Activated naive CD4-positive, alpha-beta T cell (primary cell): ENCODE measurements at places on chromosomes 4 and X.

- no peak for DNase-seq
Measured at GRCh38 chrX:48030237-48030636, 23.4 kb downstream of the SPACA5 start.

DNA sequence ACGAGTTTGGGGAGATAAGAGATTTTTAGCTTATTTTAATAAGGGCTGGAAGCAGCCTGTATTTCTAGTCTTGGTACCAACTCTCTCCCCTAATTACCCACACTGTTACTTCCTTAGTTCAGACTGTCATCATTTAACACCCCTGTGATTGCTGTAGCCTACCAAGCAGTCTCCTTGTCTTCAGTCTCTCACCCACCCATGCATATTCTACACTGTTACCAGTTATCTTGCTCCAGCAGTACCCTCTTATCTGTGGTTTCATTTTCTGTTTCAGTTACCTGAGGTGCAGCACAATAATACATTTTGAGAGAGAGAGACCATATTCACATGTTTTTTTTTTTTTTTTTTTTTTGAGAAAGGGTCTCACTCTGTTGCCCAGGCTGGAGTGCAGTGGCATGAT, 80.2 kb downstream of the DIAPH2 start:
- DNase-seq = no peak

- no peak for DNase-seq
Measured at GRCh38 chr4:38842994-38843393, 13.6 kb downstream of the TLR6 start.

DNA sequence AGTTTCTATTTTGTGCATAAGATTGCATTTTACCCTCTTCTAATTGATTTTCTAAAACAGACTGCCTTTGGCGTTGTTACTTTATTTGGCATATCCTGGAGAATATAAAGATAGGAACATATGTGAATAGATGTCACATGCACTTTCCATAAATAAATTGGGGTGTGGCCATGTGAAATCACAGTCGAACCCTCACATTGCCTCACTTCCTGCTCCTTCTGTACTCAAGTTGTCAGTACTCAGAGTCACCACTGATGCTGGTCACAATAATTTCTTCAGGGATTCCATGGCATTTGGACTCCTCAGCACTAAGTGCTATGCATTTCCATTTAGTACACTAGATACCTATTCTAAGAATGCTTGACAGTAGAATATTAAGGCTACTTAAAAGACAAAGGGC, 1.4 kb upstream of the EMCN start:
- no peak for DNase-seq

DNA sequence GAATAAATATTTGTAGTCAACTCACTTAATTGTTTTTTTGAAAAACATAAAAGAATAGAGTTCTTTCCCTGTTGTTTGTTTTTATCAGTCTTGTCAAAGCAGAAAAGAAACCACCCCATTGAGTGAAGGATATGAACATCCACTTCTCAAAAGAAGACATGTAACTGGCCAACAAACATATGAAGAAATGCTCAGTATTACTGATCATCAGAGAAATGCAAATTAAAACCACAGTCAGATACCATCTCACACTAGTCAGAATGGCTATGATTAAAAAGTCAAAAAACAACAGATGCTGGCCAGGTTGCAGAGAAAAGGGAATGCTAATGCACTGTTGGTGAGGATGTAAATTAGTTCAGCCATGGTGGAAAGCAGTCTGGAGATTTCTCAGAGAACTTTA, 326.1 kb upstream of the EMCN start:
- DNase-seq = no peak

DNA sequence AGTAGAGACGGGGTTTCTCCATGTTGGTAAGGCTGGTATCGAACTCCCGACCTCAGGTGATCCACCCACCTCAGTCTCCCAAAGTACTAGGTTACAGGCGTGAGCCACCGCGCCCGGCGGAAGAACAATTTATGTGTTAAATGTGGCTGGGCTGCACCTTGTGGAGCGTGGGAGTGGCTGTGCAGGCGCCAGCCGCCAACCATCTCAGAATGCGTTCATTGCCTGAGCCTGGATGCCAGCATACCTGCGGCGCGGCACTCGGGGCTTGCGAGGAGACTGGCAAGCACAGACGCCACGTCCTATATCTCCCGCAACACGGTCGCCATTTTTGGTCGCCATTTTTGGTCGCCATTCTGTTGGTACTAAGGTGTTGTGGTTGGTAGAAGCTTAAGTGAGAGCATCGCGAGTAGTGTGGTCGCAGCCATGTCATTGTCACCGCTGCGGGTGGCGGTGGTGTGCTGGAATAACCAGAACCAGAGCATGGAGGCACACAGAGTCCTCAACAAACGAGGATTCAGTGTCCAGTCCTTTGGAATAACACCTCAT, 193.6 kb upstream of the HTR2C start:
- DNase-seq = no peak

DNA sequence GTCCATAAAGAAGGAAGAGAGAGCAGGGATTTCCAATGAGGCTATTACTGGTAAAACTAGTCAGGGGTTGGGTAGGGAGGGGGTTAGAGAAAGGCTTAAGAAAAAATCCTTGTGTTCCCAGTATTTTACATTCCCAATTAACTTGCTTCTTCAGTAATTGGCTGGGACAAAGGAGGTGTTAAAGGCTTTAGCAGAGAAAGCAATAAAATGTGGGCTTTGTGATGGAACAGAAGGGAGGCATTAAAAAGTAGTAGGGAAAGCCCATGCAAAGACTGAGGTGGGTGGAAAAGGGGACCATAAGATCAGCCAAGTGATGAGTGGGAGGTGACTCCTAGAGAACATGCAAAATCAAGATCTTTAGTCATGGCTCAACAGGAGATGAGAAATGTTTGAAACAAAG, 1467.2 kb downstream of the RPA4 start:
- no peak for DNase-seq

DNA sequence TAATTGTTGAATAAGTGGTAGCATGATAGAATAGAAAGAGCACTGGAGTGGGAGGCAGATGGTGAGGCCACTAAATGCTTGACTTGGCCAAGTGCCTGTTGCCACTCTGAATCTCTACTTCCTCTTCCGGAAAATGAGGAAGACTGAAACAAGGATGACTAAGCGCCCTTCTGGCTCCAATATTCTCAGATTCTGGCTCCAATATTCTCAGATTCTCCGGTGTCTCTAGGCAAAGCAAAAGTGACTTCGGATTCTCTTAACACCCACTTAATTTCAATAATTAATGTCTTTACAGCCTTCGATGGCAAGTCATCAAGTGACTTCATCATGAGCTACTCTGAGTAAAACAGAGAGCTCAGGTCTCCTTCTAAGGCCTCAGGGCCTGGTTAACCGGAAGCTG, 402.2 kb upstream of the FGF13 start:
- no peak for DNase-seq
